ENCODE measurements at places on chromosomes 4 and X.

DNA sequence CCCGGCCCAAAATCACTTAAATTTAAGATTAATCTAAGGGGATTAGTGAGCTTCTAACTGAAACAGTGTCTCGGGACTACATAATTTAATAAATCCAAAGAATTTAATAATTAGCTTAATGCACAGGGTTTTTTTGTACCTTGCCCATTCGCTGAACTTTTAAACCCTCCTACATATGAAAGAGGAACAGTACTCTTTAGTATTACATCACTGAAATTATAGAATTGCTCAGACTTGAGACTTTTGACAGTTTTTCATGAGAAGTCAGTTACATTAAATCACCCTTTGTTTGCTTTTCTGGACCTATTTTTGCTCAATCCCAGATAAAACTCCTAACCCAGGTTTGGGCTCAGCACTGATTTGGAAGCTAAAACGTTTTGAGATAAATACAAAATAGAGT, 2.4 kb upstream of the TADA2B start:
- DNase-seq: no peak

DNA sequence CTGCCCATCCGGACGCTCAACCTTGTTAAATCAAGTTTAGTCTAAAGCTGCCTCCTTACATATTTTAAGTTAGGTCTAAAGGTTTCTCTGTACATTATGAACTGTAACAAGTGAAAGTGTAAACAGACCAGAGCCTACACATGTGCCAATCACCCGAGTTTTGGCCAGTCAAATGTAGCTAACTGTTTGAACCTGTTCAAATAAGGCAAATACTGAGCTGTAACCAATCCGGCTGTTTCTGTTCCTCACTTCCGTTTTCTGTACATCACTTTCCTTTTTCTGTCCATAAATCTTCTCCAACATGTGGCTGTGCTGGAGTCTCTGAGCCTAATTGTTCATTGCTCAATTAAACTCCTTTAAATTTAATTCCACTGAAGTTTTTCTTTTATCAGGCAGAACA, 113.3 kb upstream of the SHISA3 start:
- DNase-seq: no peak

GRCh38 chr4:87806520-87806919, 7.2 kb downstream of the IBSP start:
- no peak for DNase-seq

DNA sequence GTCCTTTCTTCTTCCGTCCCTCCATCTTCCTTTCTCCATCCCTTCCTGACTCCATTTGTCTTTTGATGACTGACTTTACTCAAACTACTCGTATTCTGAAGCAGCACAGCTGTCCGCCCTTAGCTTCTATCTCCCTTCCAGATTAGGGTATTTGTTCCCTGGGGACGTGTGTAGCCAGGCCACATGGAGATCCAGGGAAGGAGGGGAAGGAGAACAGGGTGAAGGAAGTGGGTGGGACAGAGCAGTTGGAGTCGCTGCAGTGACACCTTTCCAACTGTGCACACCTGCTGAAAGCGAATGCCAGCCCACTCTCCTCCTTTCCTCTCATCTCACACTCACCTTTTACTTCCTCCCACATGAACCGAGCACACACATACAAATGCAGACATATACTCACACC, 323.8 kb downstream of the DCTD start:
- no peak for DNase-seq

DNA sequence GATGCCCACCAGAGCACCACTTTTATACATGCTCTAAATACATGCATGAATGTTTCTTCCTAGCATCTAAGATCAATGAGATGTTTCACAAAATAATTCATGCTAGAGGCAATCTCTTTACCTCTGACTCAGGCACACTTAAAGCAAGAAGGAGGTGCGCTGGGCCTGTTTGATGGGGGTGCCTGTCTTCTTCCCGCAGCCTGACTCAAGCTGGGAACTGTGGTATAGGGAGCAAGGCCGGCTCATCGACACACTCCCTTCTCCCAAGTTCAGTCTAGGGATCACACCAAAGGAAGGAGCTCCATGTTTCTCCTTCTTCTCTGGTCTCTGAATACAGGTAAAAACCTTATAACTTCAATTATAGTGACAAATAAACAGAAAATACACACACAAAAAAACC, 333.8 kb upstream of the MAD2L1 start:
- no peak for DNase-seq

DNA sequence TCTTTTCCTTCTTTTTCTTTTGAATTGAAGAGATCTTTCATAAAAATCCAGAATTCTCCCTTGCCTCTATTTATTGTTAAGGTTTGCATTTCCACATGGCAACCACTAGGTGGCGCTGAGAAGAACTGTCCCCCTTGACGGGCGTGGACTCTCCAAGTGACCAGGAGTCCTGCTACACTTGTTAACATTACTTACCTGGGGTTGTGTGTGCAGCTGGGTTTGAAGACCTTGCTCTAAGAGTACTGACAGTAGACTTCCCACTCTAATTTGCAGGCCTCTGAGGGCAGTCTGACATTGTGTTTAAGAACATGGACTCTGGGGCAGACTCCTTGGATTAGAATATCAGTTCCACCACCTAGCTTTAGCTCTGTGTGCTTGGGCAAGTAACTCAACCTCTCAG, 52.8 kb downstream of the GPRIN3 start:
- DNase-seq: no peak

DNA sequence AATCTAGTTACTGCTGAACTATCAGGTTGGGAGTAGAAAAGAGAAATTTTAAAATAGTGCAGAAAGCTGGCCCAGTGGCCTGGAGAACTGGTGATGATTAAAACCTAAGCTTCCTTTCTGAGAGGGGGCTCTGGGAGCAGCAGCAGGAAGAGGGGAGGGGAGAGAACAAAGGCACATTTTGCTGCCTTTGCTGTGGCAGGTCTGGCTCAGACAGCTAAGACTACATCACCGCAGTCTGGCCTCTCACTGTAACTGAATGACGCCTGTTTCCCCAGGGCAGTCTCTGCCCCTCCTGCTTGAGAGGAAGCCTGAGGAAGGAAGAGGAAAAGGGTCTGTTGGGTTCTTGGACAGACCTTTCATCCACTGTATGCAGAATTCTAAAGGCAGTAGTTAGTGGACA, 148.5 kb downstream of the FRAS1 start:
- DNase-seq: no peak

- DNase-seq: no peak
Measured at GRCh38 chr4:61841714-61842113, 641.6 kb downstream of the ADGRL3 start.

GRCh38 chr4:39697740-39698423, at the start of gene UBE2K:
Gene UBE2K, plus strand, starts transcription at chr4:39698136. Its CDS starts 192 bp downstream, at chr4:39698328.
- peak; percentile 49 for DNase-seq

DNA sequence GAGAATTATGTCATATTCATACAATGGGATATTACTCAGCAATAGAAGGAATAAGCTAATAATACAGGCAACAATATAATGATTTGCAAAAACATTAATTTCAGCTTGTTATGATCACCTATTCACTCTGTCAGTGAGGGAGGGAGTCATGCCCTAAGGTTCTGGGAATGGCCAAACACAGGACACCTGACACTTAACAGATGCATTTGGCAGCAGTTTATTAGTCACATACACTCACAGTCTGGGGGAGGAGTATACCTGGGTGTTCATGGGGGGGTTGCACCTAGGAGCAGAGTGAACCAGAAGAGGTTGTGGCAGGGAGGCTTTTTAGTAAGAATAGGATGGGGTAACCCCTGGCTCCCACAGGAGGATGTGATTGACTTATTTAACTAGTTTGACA, 38.3 kb downstream of the SERPINA7 start:
- DNase-seq: no peak

DNA sequence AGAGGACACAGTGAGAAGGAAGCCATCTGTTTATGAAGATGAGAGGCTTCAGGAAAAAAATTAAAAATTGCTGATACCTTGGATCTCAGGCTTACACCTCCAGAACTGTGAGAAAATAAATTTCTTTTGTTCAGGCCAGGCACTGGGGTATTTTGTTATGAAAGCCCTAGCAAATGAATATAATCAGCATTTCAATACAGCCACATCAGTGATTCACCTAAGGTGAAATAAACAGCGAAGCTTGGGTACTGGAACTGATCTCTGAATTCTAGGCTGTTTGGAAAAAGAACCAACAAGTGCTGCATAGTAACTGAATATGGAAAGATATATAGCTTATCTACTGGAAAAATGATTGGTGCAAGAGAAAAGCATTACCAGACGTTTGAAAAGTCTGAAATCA, 88.5 kb downstream of the PDS5A start:
- no peak for DNase-seq

DNA sequence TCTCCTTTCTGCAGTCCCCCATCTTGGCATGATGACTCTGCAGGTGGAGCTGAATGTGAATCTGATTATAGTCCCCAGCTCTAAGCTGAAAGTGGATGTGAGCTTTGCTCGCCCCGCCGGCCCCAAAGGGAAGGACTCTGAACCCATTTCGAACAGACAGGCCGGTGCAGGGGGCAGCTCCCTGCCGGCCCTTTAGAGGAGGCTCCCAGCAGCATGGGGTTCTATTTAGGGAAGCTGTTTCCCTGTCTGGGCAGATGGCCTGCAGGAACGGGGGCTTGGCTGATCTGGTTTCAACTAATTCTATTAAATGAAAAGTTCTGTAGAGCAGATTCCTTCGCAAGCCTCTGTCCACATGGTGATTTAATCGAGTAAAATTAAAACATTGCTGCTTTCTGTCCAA, 104.8 kb upstream of the MSX1 start:
- no peak for DNase-seq

DNA sequence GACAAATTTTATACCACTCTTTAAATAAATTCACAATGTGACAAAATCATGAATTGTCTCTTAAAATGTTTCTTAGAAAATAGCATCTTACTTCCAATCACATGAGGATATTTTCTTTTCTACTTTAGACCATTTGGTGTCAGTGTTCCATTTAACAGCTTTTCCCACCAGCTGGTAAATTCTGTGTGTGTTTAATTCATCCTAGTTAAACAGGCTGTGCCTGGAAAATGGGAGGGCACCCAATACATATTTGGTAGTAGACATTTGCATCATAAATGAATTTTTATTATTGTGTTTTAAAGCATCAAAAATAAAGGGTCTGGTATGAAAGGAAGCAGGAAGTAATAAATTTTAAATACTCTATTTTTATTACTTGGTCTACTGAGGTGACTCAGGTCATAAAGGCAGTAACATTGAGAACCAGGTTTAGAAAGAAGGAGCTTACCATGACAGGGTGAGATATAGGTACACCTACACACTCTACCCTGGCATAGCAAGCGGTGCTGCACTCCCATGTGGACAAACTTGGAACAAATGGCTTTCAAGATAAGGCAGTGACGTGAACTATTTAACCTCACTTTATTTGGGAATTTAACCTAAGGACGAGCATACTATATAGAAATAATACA, 344.5 kb downstream of the BMPR1B start:
- DNase-seq: no peak

DNA sequence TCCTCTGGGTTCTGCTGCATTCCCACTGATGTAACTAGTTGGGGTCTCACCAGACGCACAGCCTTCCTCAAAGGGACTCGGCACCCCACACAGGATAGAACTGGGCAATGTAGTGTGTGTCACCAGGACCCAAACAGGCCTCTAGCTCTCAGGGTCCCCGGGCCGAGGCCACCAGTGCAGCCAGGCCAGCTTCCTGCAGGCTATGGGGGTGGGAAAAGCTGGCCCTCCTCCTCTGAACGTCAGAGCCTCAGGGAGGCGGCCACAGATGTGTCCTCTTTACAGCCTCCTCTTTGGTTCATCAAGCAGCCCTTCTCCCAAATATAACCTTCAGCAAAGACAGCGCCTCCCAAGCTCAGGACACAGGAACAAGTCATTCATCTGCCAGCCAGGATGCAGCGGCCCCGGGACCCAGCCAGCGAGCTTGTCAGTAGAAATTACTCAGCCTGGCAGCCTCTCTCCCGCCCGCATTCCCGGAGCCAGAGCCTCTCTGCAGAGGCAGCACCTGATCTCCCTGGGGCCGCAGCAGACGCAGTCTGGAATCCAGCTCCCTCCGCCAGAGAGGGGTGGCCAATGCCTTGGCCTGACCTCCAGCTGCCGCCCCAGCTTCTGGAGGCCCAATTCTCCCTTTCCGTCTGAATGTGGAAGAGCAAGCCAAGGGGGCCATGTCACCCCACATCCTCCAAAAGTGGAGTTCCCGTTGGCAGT, 288.5 kb downstream of the FBXW7 start:
- DNase-seq: no peak

GRCh38 chr4:72767618-72768302, 198.7 kb upstream of the ADAMTS3 start:
- no peak for DNase-seq

DNA sequence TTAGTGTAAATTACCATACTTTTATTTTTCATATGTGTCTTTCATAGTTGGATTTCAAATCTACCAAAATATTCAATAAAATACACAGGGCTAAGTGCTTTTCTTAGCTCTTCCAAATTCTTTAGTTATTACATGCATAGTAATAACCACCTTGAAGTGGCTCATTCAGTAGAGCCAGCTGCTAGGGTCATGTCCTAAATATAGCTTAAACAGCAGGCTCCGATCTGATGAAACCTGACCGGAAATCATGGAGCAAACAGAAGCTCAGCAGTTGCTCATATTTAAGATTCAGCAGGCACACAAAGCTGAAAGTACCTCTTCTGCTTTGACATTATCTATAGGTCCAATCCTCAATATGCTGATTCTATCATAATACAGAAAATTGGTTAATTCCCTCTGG, 1470.4 kb downstream of the ADGRL3 start:
- DNase-seq: no peak

DNA sequence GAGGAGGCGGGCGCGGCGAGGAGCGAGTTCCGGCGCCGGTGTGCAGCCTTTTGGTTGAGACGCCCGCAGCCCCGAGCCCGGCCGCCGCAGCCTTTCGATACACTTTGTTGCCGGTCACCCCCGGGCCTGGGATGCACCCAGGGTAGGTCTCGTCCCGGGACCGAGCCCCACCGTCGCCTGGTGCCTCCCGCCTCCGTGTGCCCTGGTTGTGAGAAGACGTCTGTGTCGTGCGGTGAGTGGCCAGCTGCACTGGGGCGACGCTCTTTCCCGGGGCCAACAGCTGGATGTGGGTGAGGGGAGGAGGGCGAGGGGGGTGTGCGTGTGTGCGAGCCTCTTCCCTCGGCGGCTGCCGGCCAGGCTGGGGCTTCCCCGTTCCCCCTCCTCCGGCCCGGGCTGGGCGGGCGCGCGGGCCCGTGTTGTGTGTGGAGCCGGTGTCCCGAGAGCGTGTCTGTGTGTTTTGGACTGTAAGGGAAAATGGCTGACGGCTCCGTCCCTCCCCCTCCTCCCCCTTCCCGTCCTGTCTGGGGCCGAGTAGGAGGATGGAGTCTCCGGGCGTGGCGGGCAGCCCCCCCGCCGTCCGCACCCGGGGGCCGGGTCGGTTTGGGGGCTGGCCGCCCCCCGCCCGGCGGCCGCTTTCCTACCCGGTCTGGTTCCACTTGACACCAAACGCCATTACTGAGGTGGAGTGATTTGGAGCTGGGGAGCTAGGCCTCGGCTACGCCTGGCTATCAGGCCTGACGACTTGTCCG, 807 bp downstream of the USP9X start:
- DNase-seq: no peak

DNA sequence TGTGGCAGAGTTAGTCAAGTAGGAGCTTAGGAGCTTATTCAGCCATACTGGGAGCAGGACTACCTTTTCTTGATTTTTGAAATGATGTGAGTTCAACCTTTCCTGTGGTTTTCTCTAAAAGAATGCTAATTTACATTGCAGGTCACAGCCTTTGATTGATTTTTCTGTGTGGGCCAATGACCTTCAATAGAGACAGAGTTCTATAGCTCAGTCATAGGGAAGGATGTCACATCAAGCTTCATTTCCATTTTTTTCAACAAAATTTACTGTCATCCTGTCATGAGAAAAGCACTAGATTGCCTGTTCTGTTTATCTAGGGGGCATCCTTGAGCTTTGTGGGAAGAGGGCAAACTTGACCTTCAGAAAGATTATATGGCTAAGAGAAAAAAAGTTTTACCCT, 448.7 kb downstream of the MID1IP1 start:
- DNase-seq: no peak

- DNase-seq: no peak
Measured at GRCh38 chr4:89119166-89119565, 7.8 kb downstream of the TIGD2 start.
